Activated T-cell treated with anti-CD3 and anti-CD28 coated beads, Interleukin-2, amount 50 U/mL, for 48 hours (primary cell): ENCODE measurements at places on chromosomes 12 and 14.

DNA sequence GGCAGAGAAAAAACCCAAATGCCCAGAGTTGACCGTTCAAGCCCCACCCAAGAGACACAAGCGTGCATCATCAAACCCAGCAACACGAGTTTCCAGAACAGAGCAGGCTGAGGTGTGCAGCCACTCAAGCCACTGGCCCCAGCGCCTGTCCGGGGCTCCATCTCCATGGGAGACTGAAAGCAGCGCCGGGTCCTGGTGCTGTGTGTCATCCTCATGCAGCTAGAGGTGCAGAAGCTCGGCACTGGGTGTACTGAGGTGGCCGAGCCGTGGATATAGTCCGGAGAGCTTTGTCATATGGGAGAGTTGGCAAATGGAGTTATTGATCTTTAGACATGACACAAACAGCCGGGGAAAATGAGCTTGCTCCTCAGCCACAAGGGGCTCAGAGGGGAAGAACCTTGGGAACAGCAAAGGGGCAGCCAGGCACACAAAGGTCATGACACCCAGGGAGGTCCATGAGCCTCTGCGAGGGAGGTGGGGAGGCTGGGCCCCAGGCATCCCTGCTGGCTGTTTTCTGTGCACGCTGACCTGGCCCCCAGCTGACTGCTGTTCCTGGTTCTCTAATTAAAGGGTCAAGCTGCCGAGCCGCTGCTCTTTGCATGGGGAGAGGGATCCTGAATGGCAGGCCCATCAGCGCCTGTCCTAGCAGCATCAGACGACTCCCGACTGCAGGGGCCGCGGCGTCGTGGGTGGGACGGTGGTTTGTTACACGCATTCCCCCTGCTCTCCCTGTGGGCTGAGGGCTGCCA lies 145.4 kb upstream of the SFSWAP start:
- DNase-seq, result no peak

GRCh38 chr14:30223966-30224365 lies 296.3 kb upstream of the PRKD1 start:
- DNase-seq, result no peak

GRCh38 chr14:63727231-63727735 lies 582 bp downstream of the SGPP1 start:
- peak; percentile 38 for DNase-seq

- DNase-seq, result peak; percentile 76
These were observed 2.7 kb downstream of the PTHLH start for GRCh38 chr12:27969624-27970400.

DNA sequence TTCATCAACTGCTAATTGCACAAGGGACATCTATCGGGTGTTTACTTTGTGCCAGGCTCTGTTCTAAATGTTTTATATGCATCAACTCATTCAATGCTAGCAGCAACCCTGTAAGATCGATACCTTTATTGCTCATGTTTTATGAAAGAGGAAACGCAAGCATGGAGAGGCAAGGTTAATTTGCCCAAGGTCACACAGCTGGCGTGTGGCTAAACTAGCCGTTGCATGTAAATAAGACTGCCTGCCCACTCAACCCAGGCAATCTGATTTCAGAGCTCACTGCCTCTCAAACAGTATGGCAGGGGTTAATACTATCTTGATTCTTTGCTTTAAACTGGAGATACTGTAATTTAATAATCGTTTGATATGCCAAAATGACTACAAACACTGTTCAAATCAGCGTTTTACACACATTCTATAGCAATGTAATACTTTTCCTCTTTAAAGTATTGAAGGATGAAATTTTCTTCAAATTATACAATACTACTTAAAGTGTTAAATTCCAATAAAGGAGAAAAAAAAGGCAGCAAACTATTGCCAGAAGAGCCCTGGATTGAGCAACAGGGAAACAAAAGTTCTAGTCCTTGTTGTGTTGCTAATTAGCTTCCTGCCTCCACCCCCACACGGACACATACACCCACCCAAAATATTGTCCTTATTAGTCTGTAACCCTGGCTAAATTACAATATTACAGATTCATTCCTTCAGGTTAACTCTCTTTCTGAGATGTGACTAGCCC lies 39.1 kb upstream of the DHRS7 start:
- no peak for DNase-seq

- DNase-seq, result no peak
These were observed 10.9 kb downstream of the LGALS3 start for GRCh38 chr14:55139696-55140509.

- no peak for DNase-seq
These were observed 80.4 kb downstream of the VWF start for GRCh38 chr12:6044082-6044481.

GRCh38 chr14:80381807-80382363 lies 170.6 kb upstream of the DIO2 start:
- DNase-seq, result no peak

DNA sequence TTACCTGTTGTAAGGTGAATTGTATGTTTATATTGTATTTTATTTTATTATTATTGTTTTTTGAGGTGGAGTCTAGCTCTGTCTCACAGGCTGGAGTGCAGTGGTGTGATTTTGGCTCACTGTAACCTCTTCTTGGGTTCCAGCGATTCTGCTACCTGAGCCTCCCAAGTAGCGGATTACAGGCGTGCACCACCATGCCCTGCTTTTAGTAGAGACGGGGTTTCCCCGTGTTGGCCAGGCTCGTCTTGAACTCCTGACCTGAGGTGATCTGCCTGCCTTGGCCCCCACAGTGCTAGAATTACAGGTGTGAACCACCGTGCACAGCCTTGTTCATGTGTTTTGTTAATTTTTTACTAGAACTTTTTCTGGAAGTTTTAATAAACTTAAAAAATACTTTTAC lies 3.8 kb downstream of the ATF7IP start:
- DNase-seq, result no peak

DNA sequence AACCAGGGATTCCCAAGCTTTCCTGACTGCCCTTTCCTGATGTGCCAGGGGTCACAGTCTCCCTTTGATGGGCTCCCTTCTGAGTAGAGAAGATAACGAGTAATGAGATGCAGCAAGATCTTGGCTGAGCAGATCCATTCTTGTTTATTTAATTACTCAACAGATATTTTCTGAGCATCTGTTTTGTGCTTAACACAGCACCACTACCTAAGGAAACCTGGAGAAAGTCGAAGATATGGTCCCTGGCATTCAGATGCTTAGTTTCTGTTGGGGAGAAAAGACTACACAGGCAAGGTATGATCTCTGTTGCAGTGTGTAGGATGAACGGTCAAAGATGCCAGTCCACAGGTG lies 3.9 kb downstream of the AJUBA start:
- DNase-seq, result no peak

- no peak for DNase-seq
These were observed 255.7 kb upstream of the TMPO start for GRCh38 chr12:98259693-98260092.

GRCh38 chr14:95318399-95319311 lies 1.1 kb downstream of the CLMN start:
- DNase-seq, result peak; percentile 33

GRCh38 chr14:101367421-101368261 lies 193.7 kb upstream of the DIO3 start:
- no peak for DNase-seq

DNA sequence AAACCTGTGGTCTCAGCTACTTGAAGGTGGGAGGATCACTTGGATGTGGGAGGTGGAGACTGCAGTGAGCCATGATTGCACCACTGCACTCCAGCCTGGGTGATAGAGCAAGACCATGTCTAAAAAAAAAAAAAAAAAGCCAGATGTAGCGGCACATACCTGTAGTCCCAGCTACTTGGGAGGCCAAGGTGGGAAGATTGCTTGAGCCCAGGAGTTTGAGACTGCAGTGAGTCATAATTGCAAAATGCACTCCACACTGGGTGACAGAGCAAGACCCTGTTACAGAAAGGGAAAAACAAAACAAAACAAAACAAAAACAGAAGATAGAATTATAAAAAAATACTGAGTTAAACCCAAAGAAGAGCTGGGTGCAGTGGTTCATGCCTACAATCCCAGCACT lies 29.1 kb upstream of the APOF start:
- no peak for DNase-seq

- DNase-seq, result no peak
These were observed 21.9 kb downstream of the EPS8 start for GRCh38 chr12:15767301-15767700.

- DNase-seq, result no peak
These were observed 389.8 kb downstream of the EMP1 start for GRCh38 chr12:13586361-13586760.

DNA sequence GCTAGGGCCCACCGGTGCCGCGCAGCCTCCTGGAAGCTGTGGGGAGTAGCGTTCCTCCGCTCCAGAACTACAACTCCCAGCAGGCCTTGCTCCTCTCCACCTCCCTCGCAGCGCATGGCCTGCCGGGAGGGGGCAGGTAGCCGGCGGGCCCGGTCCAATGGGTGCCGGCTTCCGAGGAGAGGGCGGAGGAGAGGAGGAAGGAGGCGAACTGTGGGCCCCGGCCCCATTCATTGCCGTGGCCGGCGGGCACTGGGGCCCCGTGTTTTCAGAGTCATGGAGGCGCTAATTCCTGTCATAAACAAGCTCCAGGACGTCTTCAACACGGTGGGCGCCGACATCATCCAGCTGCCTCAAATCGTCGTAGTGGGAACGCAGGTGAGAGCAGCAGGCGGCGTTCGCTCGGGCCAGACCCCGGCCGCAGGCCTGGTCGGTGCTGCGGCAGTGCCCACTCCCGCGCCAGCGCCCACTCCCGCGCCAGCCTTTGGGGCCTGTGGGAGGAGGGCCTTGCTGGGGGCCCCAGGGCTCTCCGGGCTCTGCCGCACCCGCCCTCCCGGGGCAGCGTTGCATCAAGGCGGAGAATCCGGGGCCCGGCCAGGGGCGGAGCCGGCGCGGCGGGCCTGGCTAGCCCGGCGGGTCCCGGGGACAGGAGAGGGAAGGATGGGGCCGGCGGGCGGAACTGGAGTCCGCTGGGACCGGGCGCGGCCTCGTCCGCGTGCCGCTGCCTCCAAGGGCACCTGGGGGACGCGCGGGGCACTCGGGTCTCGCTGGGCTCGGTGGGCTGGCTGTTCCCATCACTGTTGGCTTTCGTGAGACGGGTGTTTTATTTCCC lies at the start of gene DNM1L:
DNM1L (plus strand) TSS at position 211 of the 829 bp plus-strand sequence; CDS start at position 274, 63 bp downstream.
- DNase-seq, result peak; percentile 91

DNA sequence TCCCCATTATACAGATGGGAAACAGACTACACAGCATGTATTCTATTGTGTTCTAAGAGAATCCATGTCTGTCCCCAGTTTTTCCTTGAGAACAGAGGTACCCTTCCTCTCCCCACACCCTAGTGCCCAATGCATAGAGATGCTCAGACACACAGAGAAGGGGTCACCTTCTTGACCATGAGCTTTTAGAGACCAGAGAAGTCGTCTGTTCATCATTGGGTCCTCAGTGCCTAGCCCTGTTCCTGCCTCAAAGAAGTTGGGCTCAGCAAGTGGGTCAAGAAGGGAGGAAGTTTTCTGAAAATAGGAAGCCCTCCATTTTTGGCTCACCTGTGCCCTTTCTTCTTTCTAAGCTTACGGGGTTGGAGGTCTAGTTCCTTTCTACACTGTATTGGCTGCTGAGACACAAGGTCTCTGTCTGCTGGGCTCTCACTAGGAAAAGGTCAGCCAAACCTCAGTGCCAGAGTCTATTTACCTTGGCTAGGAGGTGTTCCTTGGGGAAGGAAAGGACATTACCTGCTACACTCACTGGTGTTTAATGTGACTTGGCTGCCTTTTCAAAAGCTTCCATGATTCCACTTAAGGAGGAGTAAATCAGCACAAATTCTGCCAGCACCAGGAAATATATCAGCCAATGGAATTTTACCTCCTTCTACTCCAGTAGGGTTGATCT lies 198.5 kb upstream of the PWP1 start:
- no peak for DNase-seq

DNA sequence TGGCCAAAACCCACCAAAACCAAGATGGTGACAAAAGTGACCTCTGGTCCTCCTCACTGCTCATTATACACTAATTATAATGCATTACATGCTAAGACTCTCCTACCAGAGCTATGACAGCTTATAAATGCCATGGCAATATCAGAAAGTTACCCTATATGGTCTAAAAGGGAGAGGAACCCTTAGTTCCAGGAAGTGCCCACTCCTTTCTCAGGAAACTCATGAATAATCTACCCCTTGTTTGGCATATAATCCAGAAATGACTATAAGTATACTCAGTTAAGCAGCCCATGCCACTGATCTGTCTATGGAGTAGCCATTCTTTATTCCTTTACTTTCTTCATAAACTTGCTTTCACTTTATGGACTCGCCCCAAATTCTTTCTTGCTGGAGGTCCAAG lies 43.0 kb upstream of the FUT8 start:
- peak; percentile 28 for DNase-seq

DNA sequence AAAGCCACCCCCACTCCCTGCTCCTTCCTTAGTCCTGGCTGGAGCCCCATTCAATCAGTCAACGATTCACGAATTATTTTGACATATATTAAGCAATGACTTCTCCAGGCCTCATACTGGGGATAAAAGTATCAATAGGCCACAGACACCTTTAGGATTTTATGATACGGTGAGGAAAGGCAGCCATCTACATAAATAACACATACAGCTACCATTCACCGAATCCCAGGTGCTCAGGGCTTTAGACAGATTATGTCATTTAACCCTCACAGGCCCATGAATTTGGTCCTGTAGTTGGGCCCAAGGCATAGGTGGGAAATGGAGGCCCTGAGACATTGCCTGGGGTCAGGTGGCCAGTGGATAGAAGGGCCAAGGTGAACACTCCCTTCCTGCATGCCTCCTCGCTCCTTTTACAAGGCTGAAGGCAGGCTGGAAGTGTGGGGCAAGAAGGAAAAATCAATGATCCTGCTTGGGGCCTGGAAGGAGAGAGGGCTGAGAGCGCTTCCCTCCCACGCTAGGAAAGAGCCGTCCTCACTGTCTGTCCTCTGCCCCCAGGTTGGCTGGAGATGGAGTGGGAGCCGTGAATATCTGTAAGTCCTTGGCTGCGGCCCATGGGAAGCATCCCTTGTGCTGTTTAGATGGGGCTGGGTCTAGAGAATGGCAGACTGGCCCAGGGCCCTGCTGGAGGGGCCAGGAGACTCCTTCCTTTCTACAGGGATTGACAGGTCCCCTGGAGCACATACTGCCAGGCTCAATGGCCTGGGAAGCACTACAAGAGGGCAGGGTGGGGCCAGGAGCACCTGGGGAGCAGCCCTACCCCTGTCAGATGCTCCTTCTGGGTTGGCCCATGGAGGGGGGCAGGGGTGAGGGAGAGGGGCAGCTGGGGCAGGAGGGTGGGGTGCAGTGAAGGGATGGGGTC lies 14.8 kb downstream of the KRT7 start:
- no peak for DNase-seq

DNA sequence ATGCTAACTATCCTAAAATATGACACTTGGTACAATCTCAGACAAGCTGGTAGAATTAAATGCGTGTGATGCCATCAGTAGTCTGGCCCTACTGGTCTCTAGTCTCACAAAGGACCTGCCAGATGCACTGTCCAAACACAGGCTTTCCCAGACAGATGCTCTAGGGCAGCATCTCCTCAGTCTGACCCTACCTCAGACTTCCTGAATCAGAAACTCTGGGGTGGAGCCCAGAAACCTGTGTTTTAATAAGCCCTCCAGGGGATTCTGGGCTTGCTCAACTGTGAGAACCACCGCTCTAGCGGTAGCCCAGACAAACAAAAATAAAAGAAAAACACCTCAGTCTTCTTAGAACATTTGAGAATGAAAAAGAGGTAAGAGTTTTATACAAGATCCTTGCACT lies 48.0 kb downstream of the BDKRB1 start:
- DNase-seq, result no peak
